Ovary (tissue), 10 donors: ENCODE measurements at places on chromosomes 5 and 9. TPM values are rescaled to one million over a fixed set of nuclear protein-coding genes. Genes with fewer than 3 reads are reported as not detected.

WDR31 gene
- polyA plus RNA-seq = 4.6 TPM

SLC45A2 gene
- polyA plus RNA-seq = not detected

PCDHGA10 gene
- polyA plus RNA-seq = 1.3 TPM

GZMA gene
- polyA plus RNA-seq = 12.9 TPM

KCNV2 gene
- not detected for polyA plus RNA-seq

GTF3C4 gene
- polyA plus RNA-seq = 14.6 TPM
